ENCODE measurements at places on chromosomes 5 and 9.

- DNase-seq: no peak
These were observed 72.8 kb upstream of the PITX1 start for GRCh38 chr5:135106610-135107471.

DNA sequence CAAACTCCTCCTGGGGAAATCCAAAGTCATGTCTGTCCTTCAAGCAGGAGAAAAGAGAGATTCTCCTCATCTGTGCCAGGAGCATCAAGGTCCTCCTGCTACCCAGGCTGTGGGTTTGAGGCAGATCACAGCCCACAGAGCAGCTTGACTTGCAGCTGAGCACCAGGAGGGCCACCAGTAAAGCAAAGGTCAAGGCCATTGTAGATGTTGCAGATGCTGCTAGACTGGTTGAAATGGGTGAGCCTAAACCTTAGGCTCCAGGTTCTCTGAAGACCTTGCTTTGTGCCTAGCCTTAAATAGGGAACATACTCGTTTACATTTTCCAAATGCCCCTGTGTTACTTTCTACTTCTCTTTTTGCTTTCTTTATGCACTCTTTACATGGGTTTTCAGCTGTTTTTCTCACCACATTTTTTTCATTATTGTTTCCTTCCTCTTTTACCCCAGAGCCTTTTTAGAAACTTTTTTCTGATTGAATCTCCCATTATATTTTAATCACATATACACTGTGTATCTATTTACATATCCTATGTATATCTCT, at the start of gene IFNA2:
IFNA2 (minus strand) TSS at position 268 of the 540 bp plus-strand sequence; CDS start at position 199, 69 bp downstream.
- DNase-seq: no peak

DNA sequence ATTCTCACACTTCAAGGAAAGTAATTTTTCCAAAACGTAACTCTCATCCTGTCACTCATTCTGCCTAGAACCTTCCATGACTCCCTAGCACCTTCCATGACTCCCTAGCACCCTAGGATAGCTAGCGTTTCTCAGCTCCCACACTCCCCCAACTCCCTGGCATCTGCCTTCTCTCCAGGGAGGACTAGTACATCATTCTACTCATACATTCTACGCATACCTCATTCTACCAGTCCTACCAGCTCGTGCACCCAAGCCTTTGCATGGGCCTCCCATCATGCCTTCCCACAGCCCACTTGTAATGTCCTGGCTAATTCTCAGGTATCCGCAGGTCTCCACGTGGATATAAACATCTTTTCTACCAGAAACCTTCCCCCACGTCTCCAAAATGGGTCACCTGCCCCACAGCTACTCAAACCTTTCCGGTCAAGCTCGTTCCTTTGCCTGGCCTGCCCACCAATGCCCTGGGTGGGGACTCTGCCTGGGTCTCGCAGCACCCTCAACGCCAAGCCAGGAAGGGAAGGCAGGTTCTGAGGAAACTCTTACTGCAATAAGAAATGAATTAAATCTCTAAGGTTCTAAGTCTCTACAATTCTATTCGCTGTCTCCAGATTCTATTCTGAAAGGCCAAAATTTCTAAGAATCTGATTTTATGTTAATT, 930 bp downstream of the ANKS6 start:
- DNase-seq: no peak

- no peak for DNase-seq
These were observed 84.1 kb downstream of the SLIT3 start for GRCh38 chr5:169216866-169217265.

GRCh38 chr5:173003360-173003759, 19.8 kb downstream of the ATP6V0E1 start:
- DNase-seq: no peak

GRCh38 chr5:116970318-116970717, 395.7 kb upstream of the SEMA6A start:
- DNase-seq: peak; percentile 22

GRCh38 chr9:78783743-78784142, 486.8 kb downstream of the PSAT1 start:
- DNase-seq: no peak

DNA sequence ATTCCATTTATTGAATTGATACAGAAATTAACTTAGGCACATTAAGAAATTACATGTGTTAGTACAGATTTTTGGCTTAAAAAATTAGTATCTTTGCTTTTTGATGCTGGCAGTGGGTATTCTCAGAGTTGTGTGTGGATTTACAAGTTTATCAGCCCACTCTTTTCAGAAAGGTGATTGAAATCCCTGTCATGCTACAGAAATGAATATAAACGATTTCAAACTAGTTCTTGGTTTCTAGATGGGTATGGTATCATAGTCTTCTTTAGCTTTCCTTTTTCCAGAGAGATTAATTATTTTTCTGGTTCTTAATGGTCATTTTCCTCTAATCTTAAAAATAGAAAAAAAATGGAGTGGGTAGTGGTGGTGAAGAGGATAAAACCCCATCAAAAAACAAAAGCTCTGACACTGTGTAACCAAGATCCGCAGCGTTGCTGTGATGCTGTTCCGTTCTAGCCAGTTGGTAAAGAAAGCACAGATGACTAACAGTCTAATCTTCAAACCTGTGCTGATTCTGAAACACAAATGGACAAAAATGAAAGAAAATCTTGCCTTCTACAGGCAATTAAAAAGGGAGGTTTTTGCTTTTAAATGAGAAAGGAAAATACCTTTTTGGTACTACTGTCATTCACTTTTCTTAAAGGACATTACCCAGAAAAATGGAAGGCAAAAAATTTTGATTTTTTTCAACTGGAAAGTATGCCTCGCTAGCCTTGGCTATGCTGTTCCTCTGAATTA, 5.2 kb downstream of the LRRTM2 start:
- no peak for DNase-seq

- no peak for DNase-seq
These were observed 93.5 kb downstream of the MAST4 start for GRCh38 chr5:66689522-66690220.

DNA sequence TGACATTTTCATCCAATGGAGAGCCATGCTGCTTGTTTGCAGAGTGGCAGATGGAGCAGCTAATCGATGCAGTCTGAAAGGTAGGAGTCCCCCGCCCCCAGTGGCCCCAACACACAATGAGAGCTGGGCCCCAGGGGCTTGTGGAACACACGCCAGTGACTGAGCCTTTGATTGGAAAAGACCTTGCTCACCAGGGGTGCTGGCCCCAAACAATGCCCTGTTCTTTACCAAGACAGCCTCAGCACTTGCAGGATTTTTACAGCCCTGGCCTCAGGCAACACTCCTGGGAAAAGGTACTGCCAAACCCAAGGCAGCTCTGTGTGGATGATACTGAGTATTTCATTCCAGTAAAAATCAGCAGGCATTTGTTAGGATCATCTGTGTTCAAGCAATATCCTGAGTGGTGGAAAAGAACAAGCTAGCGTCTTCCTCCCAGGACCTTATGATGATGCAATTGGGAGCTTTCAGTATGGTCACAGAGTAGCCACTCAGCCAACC, 276.8 kb upstream of the CLINT1 start:
- peak; percentile 47 for DNase-seq

- DNase-seq: no peak
These were observed 378.8 kb downstream of the OSTF1 start for GRCh38 chr9:75467142-75467541.

DNA sequence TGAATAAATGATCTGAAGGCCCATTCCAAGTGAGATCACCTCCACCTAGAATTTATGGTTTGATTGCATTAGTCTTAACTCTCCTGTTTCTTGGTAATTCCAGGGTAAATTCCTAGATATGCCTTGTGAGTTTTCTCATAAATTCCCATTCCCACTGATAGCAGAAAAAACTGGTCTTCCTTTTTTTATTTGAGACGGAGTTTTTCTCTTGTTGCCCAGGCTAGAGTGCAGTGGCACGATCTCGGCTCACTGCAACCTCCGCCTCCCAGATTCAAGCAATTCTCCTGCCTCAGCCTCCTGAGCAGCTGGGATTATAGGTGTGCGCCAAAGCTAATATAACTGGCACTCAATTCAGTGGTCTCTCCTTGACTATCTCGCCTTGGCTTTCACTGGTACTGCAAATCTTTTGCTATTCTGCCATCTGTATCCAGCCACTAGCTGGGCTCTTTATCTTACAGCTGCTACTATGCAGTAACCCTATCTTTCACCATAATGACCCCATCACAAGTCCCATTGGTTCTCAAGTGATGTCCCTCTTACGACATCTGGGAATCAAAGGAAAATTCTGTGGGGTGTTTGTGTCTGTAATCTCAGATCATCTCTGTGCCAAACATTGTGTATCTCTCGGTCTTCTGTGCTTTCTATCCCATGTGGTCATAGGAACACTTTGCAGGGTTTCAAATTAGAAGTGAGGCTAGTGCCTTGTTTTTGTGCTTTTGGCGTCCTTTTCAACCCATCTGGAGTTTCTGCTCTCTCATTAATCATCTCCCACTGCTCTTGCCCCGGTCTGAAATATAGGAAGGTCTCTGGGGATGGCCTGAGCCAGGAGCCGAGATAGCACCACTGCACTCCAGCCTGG, 14.4 kb downstream of the HNRNPK start:
- no peak for DNase-seq

DNA sequence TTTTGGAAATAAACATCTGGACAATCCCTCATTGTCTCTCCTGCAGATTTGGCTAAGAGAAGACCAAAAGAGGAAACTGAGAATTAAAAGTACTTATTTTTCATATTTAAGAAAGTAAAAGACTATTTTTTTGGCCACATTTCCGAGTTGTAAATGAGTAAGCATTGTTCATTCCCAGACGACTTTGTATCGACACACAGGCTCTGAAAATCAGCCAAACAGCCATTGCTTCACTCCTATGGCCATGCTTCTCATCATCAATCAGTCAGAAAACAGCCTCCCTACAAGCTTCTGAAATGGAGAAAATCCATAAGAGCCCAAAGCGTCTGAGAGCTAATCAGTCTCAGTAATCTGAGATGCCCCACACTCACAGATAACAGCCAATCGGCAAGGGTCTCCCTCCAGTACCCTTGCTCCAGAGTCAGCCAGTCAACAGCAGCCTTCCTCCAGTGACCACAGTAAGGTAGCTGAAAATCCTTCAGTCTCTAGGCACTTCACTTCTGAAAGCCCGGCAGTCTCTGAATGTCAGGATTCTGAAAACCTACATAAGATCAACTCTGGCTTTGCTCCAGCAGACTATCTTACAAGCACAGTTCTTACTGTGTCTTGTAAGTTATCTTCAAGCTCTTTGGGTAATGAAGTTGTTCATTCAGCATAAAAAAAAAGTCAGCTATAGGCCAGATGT, 30.9 kb downstream of the CDO1 start:
- DNase-seq: peak; percentile 16

- DNase-seq: no peak
These were observed 247.5 kb upstream of the TUT7 start for GRCh38 chr9:86601697-86602096.

- no peak for DNase-seq
These were observed 34.6 kb downstream of the SGCD start for GRCh38 chr5:156361436-156362109.

DNA sequence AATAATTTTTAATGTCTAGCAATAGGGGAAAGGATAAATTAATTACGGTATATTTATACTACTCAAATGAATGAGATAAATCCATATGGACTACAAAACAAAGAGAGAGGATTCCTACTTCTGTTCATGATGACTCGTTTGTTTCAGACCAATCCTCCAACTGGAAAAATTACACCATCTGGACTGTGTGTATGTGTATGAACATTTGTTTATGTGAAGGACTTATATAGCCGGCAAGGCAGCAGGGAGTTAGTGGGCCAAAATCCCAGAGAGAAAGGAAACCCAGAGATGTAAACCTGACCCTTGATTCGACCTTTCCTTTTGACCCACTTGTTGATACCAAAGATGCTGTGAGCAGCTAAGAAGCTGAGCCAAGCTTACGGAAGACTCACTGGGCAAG, 20.1 kb downstream of the PDE6A start:
- DNase-seq: no peak

GRCh38 chr9:119458068-119458467, 88.8 kb upstream of the BRINP1 start:
- DNase-seq: no peak

DNA sequence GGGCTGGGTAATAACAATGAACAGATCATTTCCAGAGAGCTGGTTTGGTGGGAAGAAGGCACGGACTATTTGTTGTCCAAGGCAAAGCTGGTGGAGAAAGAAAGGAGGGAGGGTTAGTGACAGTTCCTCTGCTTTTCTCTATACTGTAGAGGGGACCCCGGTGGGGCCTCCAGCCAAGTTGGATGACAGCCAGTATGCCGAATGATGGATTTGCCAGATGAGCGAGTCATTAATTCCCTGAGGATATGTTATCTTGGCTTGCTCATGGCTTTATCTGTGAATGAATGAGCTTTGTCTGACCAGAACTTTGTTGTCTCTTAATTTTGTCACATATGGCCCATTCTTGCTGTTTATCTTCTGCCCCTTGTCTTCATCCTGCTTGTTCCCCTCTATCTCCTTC, 158.6 kb upstream of the GLRA1 start:
- no peak for DNase-seq

GRCh38 chr9:70160686-70161600, 97.8 kb upstream of the SMC5 start:
- DNase-seq: no peak

GRCh38 chr9:15389173-15389572, 33.5 kb upstream of the SNAPC3 start:
- DNase-seq: no peak

DNA sequence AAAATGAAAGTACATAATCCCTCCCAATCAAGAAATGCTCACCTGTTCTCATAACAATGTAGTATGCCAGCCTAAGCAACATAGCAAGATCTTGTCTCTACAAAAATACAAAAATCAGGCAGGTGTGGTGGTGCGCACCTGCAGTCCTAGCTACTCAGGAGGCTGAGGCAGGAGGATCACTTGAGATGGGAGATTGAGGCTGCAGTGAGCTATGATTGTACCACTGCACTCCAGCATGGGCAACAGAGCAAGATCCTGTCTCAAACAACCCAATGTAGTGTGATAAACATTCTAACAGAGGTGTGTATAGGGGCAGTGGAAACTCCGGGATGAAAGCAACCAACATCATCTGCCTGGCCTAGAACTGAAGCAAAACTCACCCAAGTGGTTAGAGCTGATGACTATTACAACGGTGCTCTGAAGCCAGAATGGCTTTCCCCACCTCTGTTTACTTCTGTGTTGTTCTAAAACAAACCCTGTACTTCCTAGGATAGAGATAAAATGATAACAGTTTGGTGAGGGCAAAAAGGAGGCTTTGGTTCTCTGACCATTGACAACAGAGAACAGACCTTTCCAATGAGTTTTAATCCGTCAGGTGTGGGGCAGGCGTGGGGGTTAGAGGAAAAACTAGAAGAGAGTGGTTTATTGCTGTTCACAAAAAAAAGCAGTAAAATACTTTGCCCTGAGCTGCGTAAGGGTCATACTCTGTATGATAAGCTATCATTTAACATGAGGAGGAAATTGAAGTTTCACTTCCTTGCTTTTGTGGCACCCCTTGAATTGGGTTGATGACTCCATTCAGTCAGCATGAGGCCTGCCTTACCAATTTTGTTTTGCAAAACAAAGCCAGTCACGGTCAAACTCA, 18.9 kb downstream of the WNT8A start:
- no peak for DNase-seq

- no peak for DNase-seq
These were observed 49.9 kb upstream of the OTULINL start for GRCh38 chr5:14531668-14532067.

GRCh38 chr5:27773166-27773565, 734.8 kb upstream of the CDH9 start:
- DNase-seq: peak; percentile 13

GRCh38 chr5:180600554-180601041, 9.3 kb upstream of the SCGB3A1 start:
- DNase-seq: no peak

GRCh38 chr9:126773004-126773607, 31.7 kb upstream of the ZBTB43 start:
- no peak for DNase-seq
